ENCODE measurements at places on chromosomes 12 and 14. TPM values are rescaled to one million over a fixed set of nuclear protein-coding genes. Genes with fewer than 3 reads are reported as not detected.

DNA sequence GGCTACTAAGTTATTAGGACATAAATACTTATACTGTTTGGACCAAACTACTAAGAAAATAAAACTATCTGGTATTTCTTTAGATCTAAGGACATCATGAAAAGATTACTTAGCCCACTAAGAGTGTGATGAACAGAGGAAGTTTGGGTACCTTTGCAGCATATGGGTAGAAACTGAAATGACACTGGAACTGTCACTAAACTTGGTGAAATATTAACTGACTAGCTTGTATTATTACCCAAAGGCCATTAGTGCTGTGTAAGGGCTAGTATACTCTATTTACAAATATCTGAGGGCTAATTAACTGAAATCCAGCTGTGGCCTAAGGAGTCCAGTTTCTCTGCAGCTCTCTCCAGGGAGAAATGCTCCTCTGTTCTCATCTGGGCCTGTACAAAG, 45.5 kb downstream of the PAWR start:
- no peaks in the 10 kb centered on the region for H3K27me3 ChIP-seq
- no peaks in the 10 kb centered on the region for H3K36me3 ChIP-seq
- H3K27ac ChIP-seq = no peak overlapping the region
- H3K4me1 ChIP-seq = no peaks in the 10 kb centered on the region

DNA sequence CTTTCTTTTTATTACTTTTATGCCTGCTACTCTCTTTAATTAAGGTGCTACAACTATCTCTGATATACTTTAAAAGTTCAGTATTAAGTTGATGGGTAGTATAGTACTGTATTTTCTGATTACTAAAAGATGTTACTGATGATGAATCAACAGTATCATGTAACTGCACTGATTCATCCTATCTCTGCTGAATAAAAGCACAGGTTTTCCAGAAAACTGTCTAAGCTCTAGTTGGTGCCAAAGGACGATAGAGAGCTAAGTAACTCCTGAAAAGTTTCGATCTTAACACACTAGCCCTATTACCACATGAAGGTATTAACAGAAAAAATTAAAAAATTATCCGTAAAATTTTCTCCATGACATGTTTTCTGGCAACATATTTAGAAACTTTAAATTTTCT, 2.1 kb downstream of the SCAF11 start:
- no peak overlapping the region for H3K27ac ChIP-seq
- peak overlapping the region; percentile 94 for H3K4me3 ChIP-seq
- no peaks in the 10 kb centered on the region for H3K36me3 ChIP-seq
- DNase-seq = no peak
- no peaks in the 10 kb centered on the region for H3K27me3 ChIP-seq

- DNase-seq = no peak
- no peak overlapping the region for H3K4me3 ChIP-seq
- no peak overlapping the region for H3K27ac ChIP-seq
Observed at GRCh38 chr12:65765436-65765813, 58.9 kb upstream of the HMGA2 start.

DNA sequence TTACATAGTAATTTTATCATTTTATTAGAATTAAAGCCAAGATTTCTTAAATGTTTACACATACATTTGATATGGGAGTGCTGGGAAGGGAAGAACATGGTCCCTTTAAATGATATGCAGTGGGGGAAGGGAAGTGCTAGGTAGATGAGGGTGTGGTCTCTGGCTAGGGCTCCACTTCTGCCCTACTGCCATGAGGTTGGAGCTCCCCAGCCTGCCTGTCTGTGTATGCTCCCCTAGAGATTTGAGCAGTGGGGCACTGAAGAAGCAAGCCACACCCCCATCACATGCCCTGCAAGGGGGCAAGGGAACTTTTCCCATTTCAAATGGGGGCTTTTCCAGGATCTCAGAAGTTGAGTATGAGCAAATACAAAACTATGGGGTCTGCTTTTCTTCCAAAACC, 25.5 kb downstream of the CLECL1 start:
- no peaks in the 10 kb centered on the region for H3K27me3 ChIP-seq
- no peaks in the 10 kb centered on the region for H3K36me3 ChIP-seq
- H3K27ac ChIP-seq = peak overlapping the region; percentile 69
- no peak overlapping the region for H3K4me3 ChIP-seq
- no peaks in the 10 kb centered on the region for H3K4me1 ChIP-seq

Gene CPNE6
- total RNA-seq = not detected

DNA sequence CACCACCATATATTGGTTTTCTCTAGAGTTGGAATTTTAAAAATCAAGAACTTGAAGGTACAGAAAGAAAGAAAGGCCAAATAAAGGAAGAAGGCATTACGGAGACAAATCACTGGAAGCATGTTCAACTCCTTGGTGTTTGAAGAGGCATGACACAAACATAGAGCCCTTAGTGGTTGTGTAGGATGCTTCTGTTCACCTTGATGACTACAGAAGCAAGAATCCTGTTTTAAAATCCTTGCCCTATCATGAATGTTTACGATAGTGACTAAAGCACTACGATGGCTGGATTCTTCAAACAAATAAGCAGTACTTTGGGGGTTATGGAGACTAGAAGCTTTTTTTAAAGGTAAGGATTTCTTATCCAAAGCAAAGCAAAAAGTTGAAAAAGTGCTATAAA, 10.3 kb upstream of the ISM2 start:
- H3K27ac ChIP-seq = no peak overlapping the region
- DNase-seq = no peak
- no peaks in the 10 kb centered on the region for H3K4me1 ChIP-seq
- no peaks in the 10 kb centered on the region for H3K36me3 ChIP-seq
- no peak overlapping the region for H3K4me3 ChIP-seq

DNA sequence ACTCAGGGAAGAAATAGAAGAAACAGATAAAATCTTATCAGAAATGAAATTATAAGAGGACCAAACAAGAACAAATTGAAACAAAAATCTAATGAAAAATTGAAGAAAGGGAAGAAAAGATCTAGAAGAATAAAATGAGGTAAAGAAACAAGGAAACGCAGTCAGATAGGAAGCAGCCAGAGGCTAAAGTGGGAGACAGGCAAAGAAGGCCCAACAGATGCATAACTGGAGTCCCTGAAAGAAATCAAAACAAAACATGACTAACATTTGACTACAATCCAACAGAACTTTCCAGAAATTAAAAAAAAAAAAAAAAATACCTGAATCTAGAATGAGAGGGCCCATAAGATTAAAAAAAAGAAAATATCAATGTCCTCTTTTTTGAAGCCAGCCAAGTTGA, 65.6 kb downstream of the AMN start:
- no peak overlapping the region for H3K27ac ChIP-seq
- no peaks in the 10 kb centered on the region for H3K27me3 ChIP-seq
- no peak for DNase-seq
- H3K36me3 ChIP-seq = peaks cover 86% of the 10 kb centered on the region

- H3K27me3 ChIP-seq = no peaks in the 10 kb centered on the region
- no peaks in the 10 kb centered on the region for H3K4me1 ChIP-seq
- peak; percentile 23 for DNase-seq
- H3K36me3 ChIP-seq = no peaks in the 10 kb centered on the region
- H3K4me3 ChIP-seq = no peak overlapping the region
Observed at GRCh38 chr14:96231526-96232130, 24.4 kb upstream of the BDKRB1 start.

DNA sequence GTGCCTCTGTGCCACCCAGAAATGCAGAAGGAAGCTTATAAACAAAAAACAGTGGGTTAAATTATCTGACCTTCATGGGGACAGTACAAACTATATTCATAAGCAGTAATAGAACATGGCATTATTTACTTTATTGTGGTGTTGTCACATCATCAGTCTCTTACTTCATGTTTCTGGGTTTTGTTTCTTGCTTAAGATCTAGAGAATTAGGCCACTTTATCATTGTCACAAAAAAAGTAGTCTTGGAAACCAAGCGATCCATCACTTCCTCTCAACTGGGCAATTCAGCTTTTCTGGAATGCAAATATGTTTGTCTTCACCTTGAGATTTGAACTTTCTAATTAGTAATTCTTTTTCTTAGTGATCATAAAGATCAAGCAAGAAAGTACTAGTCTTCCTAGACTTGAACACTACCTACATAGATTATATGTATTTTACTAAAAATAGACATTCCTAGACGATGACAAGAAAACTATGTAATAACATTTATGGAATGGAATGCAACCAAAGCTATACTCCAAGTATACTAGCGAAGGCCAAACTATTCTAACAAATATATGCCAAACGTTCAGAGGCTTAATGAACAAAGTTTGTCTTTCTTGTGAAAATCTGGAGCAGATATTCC, 363.4 kb downstream of the DAD1 start:
- no peaks in the 10 kb centered on the region for H3K27me3 ChIP-seq
- no peak overlapping the region for H3K4me3 ChIP-seq
- H3K4me1 ChIP-seq = no peaks in the 10 kb centered on the region
- no peaks in the 10 kb centered on the region for H3K36me3 ChIP-seq
- DNase-seq = no peak

DNA sequence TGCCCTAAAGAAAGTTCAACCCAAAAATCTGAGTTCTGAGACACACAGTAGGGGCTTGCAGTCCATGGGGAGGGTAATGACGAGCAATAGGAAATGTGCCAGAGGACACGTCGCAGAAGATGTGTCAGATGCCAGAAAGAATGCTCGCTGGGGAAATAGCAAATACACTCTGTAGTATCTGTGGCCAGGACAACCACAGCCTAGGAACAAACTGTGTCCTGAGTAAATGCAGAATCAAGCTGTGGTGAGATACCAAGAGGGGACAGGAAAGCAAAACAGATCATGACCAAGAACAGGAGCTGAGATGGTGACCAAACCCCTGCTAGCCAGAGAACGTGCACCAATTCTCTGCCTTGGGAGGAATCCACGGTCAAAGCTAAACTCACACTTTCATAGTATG, 9.1 kb downstream of the CRACR2A start:
- no peaks in the 10 kb centered on the region for H3K36me3 ChIP-seq
- DNase-seq = no peak
- no peaks in the 10 kb centered on the region for H3K27me3 ChIP-seq

GRCh38 chr14:67973436-67973835, 153.9 kb downstream of the RAD51B start:
- no peak overlapping the region for H3K4me3 ChIP-seq
- H3K27me3 ChIP-seq = no peaks in the 10 kb centered on the region
- H3K36me3 ChIP-seq = no peaks in the 10 kb centered on the region
- DNase-seq = no peak
- H3K4me1 ChIP-seq = peaks cover 10% of the 10 kb centered on the region

DNA sequence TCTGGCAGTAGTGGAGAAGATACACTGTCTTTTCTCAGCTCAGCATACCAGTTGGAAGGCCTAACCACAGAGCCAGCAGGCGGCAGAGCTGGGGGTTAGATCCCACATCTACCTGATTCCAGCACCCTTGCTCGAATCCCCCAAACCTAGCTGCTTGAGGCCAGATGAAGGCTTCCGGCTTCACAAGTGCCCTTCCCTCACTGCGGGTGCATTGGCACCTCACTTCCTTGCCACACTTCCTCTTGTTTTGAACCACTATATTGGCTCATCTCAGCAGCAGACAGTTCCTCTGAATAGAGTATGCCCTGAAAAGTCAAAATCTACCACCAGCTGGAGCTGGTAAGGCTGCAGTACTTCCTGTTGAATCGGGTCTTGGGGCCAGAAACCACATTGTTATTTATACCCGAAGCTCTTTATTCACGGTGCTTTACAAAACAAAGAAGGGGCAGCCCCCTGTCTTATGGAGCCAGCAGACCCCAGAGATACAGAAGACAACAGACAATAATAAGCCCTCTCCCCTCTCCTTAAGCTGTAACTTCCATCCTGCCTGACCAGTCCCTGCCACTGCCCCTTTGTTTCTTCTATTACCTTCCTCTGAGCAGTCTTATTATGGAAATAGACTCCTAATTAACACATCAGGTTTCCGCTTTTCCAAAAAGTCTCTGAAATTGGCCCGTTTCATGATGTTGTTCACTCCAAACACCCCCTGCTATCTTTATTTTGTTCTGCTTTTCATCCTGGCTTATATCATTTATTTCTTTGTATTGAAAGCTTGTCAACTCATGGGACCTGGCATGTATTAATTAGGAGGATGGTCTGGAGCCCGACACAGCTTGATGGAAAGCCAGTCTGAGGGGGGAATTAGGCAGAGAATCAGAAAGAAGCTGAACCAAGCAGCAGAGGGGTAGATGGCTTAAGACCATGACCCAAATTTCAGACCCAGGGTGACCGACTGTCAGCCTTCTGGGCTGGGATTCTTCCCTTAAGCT, 233.5 kb downstream of the EFCAB11 start:
- H3K4me3 ChIP-seq = no peak overlapping the region
- DNase-seq = peak; percentile 49
- peak overlapping the region; percentile 50 for H3K27ac ChIP-seq
- H3K4me1 ChIP-seq = peaks cover 16% of the 10 kb centered on the region
- H3K36me3 ChIP-seq = no peaks in the 10 kb centered on the region
- no peaks in the 10 kb centered on the region for H3K27me3 ChIP-seq

Gene INHBC
- not detected for total RNA-seq

DNA sequence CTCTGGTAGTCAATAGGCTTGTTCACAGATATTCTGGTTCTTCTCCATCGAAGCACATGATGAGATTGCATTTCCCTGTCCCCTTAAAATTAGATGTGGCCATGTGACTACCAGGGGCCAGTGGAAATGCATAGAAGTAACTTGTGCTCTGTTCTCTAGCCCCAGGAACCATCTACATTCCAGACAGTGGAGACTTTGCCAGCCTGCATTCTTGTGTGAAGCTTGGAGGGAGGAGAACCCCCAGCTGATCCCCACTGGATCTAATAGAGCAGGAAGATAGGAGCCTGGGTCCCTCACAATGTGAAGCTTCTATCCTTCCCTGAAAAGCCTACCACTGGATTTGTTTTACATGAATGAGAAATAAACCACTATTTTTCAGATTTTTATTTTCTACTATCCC, 130.1 kb downstream of the KITLG start:
- H3K27ac ChIP-seq = no peak overlapping the region
- no peaks in the 10 kb centered on the region for H3K27me3 ChIP-seq
- no peak overlapping the region for H3K4me3 ChIP-seq
- no peaks in the 10 kb centered on the region for H3K4me1 ChIP-seq
- no peaks in the 10 kb centered on the region for H3K36me3 ChIP-seq

Gene FANCM
- 8.7 TPM for total RNA-seq

GRCh38 chr14:99802301-99803105, 9.3 kb downstream of the EML1 start:
- no peaks in the 10 kb centered on the region for H3K27me3 ChIP-seq
- H3K27ac ChIP-seq = no peak overlapping the region
- no peak for DNase-seq
- no peaks in the 10 kb centered on the region for H3K4me1 ChIP-seq
- H3K36me3 ChIP-seq = no peaks in the 10 kb centered on the region

Gene PTPRQ
- total RNA-seq = 0.13 TPM

GRCh38 chr12:3123729-3124128, 46.5 kb downstream of the TSPAN9 start:
- no peaks in the 10 kb centered on the region for H3K4me1 ChIP-seq
- no peaks in the 10 kb centered on the region for H3K36me3 ChIP-seq
- H3K27ac ChIP-seq = no peak overlapping the region
- H3K4me3 ChIP-seq = no peak overlapping the region
